Daoy (cell line): ENCODE measurements at places on chromosomes 6 and 20. TPM values are rescaled to one million over a fixed set of nuclear protein-coding genes. Genes with fewer than 3 reads are reported as not detected.

The HEBP2 gene
- total RNA-seq = 39.2 and 41.6 TPM in 2 replicates

The PDE10A gene
- 6.7 and 6.8 TPM in 2 replicates for total RNA-seq

The CUTA gene
- total RNA-seq = 208 and 223 TPM in 2 replicates

The SLC35A1 gene
- 14.1 and 22.6 TPM in 2 replicates for total RNA-seq

The CRISP2 gene
- total RNA-seq = 0.23 and 1.1 TPM in 2 replicates

The ISM1 gene
- total RNA-seq = 0.46 and 1.1 TPM in 2 replicates

The TAGAP gene
- not detected in 2 replicates for total RNA-seq

The ANKEF1 gene
- total RNA-seq = 5.2 and 6.6 TPM in 2 replicates

The TNF gene
- 1.4 and 4.0 TPM in 2 replicates for total RNA-seq

The STX16 gene
- 12.1 and 16.0 TPM in 2 replicates for total RNA-seq

The DOK5 gene
- 0.06 and 0.91 TPM in 2 replicates for total RNA-seq

The NSFL1C gene
- 45.9 and 54.2 TPM in 2 replicates for total RNA-seq

The GRIK2 gene
- not detected in 2 replicates for total RNA-seq

The LY86 gene
- not detected in 2 replicates for total RNA-seq

The SLC44A4 gene
- not detected in 2 replicates for total RNA-seq

The OR2B6 gene
- 1.1 TPM in 1 of 2 replicates, not detected in the other for total RNA-seq

The SYTL3 gene
- total RNA-seq = 1.5 and 6.5 TPM in 2 replicates

The OOEP gene
- not detected in 2 replicates for total RNA-seq

The GTSF1L gene
- total RNA-seq = not detected in 2 replicates
